ENCODE measurements at places on chromosomes 7 and 10. TPM values are rescaled to one million over a fixed set of nuclear protein-coding genes. Genes with fewer than 3 reads are reported as not detected.

- DNase-seq: no peak
Measured at GRCh38 chr10:73117976-73118743, 7.9 kb downstream of the NUDT13 start.

Gene SLC18A3
- 21.5 TPM for total RNA-seq

DNA sequence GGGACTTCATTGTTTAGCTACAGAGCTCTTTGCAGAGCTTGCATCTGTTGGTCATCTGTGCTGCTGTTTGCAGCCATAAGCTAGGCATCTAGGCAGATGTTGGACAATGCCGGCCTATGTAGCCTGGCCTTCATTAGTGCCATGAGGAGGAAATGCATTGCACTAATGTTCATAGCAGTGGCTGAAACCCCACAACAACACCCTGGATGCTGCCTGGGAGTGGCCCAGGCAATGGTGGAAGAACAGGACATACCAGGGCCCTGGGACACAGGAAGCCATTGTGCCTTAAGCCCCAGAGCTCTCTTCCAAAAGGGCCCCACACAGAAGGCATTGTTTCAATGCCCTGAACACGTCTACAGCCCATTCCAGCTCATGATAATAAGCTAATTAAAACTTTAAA lies 131.5 kb upstream of the LYZL1 start:
- no peak for DNase-seq

DNA sequence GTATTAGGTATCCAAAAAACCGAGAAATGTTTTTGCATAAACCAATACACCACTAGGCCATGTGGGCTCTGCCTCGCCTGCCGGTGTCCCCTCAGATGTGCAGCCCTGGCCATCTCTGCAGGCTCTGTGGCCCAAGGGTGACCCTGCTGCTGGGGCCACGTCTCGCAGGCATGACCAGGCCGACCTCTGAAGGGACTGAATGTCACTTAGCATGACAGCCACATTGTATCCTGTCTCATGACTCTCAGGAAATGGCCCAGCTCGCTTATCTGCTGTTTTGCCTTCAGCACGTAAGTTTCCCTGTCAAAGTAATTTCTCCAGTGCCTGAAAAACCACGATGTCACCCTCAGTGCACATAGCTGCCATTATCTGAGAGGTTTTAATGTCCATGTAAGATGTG lies 49.5 kb upstream of the ZNF32 start:
- DNase-seq: no peak

GRCh38 chr7:45962861-45963260 lies 41.8 kb upstream of the IGFBP3 start:
- no peak for DNase-seq

Gene SLC26A5
- not detected for total RNA-seq

DNA sequence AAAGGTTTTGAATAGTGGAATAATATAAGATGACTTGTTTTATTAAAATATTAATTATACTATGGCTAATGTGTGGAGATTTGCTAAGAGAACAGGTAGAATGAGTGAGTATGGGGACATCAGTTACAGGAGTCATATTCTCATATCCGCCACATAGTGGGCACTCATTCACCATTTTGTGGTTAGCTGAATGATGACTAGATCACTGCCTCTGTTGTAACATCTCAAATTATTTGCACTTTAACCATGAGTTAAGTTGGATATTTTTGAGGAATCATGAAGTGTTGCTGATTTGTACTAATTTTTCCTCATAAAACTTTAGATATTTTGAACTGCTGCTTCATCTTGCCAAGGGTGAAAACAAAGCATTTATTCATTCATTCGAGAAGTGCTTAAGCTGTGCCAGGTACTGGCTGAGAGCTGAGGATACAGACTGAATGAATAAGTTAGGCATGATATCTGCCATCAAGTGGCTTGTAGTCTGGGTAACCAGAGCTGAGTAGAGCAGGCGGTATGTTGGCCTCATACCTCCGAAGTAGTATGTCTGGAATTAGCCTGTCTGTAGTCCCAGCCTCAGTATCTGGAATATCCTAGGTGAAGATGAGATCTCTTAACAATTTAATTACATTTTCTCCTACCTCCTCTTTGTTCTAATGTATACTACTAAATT lies 100.5 kb downstream of the ZEB1 start:
- no peak for DNase-seq

- DNase-seq: no peak
Measured at GRCh38 chr7:111364413-111364812, 197.9 kb downstream of the IMMP2L start.

DNA sequence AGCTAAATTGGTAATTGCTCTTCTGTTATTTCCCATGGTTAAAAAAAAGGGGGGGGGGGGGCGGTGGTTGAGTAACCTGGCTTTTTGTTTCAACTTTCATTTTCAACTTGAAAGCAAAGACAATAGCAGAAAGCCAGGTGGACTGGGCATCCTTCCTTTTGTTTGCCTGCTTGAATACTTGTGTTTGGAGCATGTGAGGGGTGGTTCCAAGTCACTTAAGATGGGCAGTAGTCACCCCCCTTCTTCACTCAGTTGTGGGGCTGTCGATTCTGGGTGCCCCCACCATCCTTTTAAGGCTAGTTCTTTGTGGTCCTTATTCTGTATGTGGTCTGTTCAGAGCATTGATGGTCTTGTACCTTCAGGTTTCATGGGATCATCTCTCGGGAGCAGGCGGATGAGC lies 165.6 kb upstream of the PRR15 start:
- DNase-seq: no peak

Gene DYNC1I1
- 11.0 TPM for total RNA-seq

Gene ATRNL1
- total RNA-seq: 35.9 TPM

DNA sequence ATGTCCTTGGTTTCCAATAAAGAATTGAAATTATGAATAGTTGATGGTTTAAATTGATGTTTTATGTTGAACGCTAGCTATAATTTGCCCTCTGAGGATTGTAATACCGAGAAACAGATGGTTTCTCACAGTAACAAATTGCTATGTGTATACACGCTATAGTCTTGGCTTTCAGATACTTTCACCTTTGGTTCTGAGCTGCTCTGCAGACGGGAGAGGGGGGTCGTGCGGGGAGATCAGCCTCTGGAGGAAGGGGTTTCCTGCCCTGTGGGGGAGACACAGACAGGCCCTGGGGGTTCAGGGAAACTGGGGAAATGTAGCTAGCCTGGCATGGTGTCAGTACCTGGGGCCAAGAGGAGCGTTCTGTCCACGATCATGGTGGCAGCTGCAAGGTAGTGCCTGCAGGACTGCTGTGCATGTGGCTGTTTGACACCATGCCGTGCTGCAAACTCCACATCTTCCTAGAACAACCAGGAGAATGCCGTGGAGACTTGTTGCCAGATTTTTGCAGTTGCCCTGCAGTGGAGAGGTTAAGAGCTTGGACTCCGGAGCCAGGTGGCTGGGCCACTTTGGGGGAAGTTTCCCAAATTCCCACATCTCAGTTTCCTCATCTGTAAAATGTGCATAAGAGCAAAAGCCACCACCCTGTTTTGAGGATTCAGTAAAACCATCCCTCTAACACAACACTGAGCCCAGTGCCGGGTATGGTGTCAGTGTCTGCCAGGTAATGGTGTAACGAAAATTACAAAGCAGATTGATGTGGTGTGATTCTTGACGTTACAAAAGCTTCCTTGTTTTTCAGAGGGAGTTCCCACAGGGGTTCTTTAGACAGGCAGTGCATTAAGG lies 167.9 kb downstream of the CUX1 start:
- no peak for DNase-seq

GRCh38 chr7:96184783-96185182 lies 137.1 kb downstream of the SLC25A13 start:
- DNase-seq: no peak

Gene RPEL1
- not detected for total RNA-seq

DNA sequence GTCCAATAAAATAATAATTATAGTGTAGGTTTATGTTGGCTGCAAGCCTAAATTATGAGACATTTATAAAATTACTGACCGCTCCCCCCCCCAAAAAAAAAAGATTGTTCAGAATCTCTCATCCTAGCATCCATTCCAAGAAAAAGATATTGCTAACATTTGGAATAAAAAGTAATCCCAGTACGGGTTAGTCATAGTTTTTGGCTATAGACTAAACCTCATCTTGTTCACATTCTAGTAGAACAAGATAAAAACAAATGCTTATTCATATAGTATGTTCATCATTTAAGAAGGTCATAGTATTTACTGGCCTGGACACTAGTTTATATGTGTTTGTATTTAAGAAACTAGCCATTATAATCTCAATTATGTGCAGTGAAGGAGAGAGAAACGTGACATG lies 44.0 kb downstream of the ADK start:
- no peak for DNase-seq

DNA sequence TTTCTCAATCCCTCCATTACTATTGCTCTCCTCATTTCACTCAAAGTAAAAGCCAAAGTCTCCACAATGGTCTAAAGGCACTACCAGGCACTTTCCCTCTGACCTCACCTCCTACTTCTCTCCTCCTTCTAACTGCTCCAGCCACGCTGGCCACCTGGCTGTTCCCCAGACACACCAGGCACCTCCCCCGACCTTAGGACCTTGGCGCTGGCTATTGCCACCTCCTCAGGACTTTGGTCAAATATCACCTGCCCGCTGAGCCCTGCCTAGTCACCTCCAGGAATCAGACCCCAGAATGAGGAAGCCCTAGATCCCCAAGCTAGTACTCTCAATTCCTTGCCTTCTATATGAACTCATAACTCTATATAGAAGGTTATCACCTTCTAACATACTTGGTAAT lies 66.2 kb upstream of the STEAP1B start:
- DNase-seq: no peak

Data from glutamatergic neuron (in vitro differentiated cells).